ENCODE measurements at places on chromosomes 12 and 14.

GRCh38 chr14:74333909-74334308, 14.4 kb upstream of the VRTN start:
- no peaks in the 10 kb centered on the region for H3K27me3 ChIP-seq
- no peak overlapping the region for H3K4me3 ChIP-seq
- no peaks in the 10 kb centered on the region for H3K36me3 ChIP-seq
- H3K27ac ChIP-seq = no peak overlapping the region
- no peak for DNase-seq

- no peak overlapping the region for H3K4me3 ChIP-seq
- H3K27me3 ChIP-seq = no peaks in the 10 kb centered on the region
- no peak overlapping the region for H3K27ac ChIP-seq
- no peaks in the 10 kb centered on the region for H3K36me3 ChIP-seq
- peaks cover 8% of the 10 kb centered on the region for H3K4me1 ChIP-seq
- no peak for DNase-seq
These were observed 232.2 kb upstream of the PLEKHG7 start for GRCh38 chr12:92470608-92471021.

GRCh38 chr14:88683119-88683518, 109.6 kb downstream of the EML5 start:
- no peak for DNase-seq
- H3K4me3 ChIP-seq = no peak overlapping the region
- no peak overlapping the region for H3K27ac ChIP-seq
- no peaks in the 10 kb centered on the region for H3K27me3 ChIP-seq

DNA sequence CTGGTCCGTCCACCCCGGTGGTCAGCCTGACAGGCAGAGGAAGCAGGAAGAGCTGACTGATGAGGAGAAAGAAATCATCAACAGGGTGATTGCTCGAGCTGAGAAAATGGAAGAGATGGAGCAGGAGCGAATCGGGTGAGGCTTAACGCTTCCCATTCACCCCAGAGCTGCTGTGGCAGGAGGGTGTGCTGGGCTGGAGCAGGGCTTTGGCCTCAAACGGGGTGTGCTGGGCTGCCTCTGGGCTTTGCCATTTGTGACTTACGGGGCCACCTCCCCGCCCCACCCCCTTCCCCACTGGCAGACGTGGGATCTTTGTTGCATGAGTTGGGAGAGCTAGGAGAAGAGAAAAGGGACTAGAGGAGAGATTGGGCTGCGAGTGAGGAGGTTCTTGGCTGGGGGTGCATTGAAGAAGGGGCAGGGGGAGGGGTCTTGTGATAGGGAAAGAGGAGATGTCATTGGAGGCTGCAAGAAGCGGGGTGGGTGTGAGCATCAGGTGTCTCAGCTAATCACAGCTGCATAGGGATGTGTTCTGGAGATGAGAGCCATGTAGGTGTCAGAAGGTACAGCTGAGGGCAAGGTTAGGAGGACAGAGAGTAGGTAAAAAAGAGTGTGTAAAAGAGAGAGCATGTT, 56.3 kb downstream of the RPH3A start:
- no peaks in the 10 kb centered on the region for H3K27me3 ChIP-seq
- no peak overlapping the region for H3K4me3 ChIP-seq
- DNase-seq = no peak
- no peaks in the 10 kb centered on the region for H3K4me1 ChIP-seq
- no peaks in the 10 kb centered on the region for H3K36me3 ChIP-seq
- no peak overlapping the region for H3K27ac ChIP-seq

GRCh38 chr14:74083161-74083560, 1.1 kb downstream of the ALDH6A1 start:
- H3K27ac ChIP-seq = no peak overlapping the region
- peak overlapping the region; percentile 85 for H3K4me3 ChIP-seq
- no peak for DNase-seq
- H3K36me3 ChIP-seq = no peaks in the 10 kb centered on the region

DNA sequence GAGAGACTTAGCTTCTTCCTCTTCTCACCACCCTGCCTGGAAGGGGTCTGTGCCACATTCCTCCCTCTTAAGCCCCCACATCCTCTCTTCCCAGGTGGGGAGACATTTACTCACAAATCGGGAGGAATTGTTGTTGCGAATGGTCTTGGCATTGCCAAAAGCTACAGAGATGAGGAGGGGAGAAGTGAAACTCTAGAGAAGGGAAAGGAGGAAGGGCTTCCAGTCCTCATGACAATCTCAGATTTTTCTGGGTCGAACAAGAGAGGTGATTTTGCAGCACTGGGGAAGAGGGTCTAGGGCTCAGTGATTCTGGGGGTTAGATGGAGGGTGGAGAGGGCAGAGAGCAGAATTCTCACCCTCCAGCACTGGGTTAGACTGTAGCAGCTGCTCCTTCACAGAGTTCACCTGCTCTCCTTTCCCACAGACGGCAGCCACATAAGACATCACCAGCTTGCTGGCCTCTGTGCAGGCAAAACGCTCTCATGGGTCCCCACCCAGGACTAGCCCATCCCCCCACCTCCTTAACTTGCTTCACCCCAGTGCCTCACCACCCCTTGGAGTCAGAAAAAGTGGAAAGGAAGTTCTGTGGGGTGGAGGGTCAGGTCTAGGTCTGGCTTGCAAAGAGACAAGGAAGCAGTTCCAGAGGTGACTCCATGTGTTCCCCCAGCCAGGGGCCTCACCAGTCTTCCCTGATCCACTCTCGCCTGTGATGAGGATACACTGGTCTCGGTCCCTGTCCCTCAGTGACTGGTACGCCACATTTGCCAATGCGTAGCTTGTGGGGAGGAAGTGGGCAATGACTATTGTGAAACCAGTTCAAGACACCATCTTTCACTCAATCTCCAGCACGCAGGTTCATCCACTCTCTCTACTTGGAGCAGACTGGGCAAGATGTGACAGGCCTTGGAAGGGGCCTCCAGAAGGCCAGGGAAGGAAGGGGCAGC, 2.7 kb downstream of the MYO1A start:
- peaks cover 55% of the 10 kb centered on the region for H3K4me1 ChIP-seq
- H3K27ac ChIP-seq = peak overlapping the region; percentile 85
- H3K4me3 ChIP-seq = peak overlapping the region; percentile 8
- H3K36me3 ChIP-seq = no peaks in the 10 kb centered on the region
- H3K27me3 ChIP-seq = no peaks in the 10 kb centered on the region

GRCh38 chr12:70966996-70967790, 46.7 kb upstream of the PTPRR start:
- no peak overlapping the region for H3K4me3 ChIP-seq
- H3K36me3 ChIP-seq = no peaks in the 10 kb centered on the region
- H3K27ac ChIP-seq = no peak overlapping the region
- H3K4me1 ChIP-seq = no peaks in the 10 kb centered on the region

- no peak overlapping the region for H3K27ac ChIP-seq
- H3K4me3 ChIP-seq = no peak overlapping the region
- DNase-seq = no peak
- H3K27me3 ChIP-seq = no peaks in the 10 kb centered on the region
- peaks cover 10% of the 10 kb centered on the region for H3K4me1 ChIP-seq
These were observed 14.9 kb downstream of the VRK1 start for GRCh38 chr14:96811985-96812667.

All from CD14-positive monocyte (primary cell).